ENCODE measurements at places on chromosomes 16 and 17.

- no peak for DNase-seq
These were observed 3.1 kb downstream of the MFAP4 start for GRCh38 chr17:19383681-19384470.

DNA sequence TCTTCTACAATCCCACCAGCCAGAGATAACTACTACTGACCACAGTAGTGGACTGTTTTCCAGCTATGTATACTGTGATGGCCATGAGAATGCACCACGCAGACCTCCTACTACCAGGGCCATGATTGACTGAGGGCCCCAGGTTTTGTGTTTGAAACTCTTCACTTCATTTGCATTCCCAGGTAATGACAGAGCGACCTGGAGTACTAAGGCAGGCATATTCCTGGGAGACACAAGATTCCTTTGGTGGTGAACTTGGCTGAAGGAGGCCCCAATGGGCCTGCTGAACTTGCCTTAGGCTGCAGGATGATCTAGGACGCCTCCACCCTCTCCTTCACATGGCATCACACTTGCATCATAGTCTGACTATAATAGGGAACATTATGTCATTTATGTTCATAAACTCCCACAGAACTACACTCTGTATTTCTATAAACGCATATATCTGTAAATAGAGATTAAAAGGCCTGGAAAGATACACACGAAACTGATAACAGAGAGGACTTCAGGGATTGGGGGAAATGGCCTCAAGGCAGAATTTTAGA lies 30.4 kb downstream of the CLEC19A start:
- DNase-seq, result no peak

DNA sequence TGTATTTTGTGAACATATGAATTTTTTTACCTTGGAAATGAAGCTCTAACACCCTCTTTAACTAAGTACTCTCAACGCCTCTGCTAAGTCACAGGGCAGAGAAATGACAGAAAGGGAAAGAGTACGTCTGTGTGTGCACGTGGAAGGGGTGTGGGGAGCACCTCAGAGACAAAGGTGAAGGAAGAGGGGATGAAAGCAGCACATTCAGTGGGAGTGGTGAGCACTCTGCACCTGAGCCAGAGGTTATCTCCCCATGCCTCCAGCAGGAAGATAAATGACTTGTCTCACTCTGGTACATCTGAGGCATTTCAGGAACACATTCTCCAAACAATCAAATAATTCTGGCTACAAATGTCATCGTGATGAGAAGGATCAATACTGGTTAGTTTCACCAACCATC lies 15.0 kb downstream of the GNA13 start:
- no peak for DNase-seq

DNA sequence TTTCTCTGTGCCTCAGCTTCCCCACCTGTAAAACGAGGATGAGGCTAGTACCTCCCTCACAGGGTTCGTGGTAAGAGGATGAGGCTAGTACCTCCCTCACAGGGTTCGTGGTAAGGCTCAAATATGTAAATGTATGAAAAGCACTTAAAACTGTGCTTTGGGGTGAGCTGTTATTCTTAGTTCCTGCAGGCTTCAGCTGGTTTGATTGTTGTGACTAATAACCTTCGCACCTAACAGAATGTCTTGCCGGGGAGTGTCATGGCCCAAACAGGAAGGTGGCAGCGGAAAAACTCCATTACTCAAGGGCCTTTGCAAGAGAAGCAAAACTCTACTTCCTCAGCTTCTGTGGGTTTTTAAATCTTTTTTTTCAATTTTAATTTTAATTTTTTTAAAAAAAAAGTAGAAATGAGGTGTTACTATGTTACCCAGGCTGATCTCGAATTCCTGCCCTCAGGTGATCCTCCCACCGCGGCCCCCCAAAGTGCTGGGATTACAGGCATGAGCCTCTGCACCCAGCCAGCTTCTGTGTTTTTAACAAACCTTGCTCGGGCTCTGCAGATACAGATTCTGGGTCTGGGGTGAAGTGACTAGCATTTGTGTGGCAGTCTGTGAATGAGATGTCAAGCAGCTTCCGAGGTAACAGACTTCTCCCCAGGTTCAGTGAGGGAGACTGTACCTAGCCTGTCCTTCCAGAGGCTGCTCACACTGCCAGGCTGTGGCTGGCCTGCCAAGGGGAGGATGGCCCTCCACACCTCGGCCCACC lies 103.0 kb downstream of the RAB11FIP4 start:
- DNase-seq, result peak; percentile 55

DNA sequence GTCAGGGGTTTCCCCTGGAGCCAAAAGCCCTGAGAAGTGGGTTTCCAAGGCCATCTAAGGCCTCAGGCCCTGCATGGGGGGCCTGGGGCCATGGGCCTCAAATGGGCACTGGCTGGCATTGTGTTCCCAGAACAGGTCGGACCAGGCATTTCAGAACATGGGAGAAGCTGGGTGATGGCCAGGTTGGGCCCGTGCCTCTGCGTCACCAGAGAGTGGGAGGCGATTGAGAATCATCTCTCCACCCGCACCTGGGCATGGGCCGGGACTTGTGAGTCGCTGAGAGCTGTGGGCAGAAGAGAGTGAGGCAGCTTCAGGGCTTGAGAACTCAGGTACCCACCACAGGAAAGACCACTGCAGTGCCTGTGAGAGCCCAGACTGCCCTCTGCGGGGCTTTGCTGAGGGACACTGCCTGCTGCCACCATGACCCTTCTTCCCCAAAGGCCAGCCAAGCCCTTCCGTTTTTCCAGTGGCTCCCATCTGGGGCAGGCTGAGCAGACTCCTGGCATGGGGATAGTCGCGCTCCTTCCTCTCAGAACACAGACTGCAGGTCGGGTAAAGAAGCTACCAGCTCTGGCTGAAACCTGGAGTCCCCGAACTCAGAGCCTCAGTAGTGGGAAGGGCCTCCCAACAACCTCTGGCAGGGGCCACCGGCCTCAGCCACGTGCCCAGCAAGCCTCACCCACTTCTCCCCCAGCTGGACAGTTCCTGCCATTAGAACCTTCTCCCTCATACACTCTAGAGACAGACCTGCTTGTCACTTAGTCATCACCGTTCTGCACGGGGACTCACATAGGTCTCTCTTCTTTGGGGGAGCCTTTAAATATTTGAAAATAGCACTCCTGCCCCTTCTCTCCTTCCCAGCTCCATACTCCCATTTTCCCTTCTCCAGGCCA lies 1.6 kb downstream of the RAB11FIP4 start:
- DNase-seq, result no peak

DNA sequence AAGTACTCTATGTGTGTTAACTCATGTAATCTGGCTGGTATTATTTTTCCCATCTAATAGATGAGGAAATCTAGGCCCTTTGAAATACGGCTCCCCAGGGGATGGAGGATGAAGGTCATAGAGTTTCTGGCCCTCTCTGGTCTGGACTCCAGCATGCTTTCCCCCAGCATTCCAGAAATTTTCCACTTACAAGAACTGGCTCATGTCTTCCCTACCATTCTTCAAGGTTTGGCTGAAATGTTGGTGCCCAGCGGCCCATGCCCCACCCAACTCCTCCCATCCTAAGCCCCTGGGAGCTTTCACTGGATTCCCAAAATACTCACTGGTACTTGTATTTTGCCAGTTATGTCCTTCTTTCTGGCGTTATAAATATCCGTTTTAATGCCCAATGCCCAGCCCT lies 237.5 kb upstream of the NLRP1 start:
- DNase-seq, result no peak

DNA sequence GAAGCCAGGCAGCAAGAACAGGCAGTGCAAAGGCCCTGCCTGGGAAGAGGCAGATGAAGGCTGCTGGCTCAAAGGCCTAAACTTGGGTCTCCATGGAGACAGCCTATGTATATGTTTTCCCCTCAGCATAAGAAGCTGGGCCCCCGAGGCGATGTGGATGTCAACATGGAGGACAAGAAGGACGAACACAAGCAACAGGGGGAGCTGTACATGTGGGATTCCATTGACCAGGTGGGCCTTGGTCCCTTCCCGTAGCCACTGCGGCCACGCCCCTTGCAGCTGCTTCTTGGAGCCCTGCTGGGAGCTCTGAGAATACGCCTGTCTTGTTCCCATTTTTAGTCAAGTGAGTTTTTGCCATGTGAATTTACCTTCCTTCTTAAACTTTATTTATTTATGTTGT lies 106.0 kb downstream of the SDR42E1 start:
- DNase-seq, result no peak

DNA sequence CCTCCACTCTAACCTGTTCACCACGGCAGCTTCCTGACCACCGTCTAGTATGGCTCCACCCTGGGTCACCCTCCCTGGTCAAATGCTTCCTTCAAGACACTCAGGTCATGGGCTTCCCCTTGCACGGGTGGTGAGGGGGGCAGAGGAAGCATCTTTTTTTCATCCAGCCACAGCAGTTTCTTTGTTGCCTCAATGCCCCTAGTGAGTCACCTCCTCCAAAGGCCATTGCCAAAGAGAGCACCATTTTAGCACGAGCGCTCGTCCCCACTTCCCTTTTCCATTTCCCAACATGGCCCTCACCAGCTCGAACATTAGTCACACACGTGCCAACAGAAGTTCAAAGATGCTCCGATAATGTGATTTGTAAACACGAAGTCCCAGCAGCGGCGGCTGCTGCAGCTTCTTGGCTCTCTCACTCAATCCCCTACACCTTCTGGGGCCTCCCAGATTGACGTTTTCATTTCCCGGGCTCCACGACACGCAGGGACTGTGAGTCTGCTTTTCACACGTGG lies 134.6 kb downstream of the GAS7 start:
- no peak for DNase-seq

- DNase-seq, result no peak
These were observed 12.7 kb downstream of the CDK5RAP3 start for GRCh38 chr17:47983492-47984223.

- no peak for DNase-seq
These were observed 339 bp downstream of the N4BP1 start for GRCh38 chr16:48609652-48610029.

DNA sequence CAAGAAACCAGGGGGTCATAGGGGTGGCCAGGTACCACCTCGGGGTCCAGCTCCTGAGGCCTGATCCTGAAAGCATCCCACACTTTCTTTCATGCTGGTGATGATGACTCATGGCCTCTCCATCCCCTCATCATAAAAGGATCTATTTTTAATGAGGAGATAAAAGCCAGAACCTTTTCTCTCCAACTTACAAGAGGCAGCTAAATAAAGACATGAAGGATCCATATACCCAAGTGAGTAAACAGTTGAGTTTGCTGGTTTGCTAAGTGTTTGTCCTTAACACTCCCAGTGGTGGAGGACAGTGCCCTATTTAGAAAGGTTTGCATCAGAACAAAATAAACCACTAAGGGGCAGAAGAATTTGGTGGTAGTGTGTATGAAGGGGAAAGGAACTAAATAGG lies 383.8 kb downstream of the GRIN2A start:
- no peak for DNase-seq

DNA sequence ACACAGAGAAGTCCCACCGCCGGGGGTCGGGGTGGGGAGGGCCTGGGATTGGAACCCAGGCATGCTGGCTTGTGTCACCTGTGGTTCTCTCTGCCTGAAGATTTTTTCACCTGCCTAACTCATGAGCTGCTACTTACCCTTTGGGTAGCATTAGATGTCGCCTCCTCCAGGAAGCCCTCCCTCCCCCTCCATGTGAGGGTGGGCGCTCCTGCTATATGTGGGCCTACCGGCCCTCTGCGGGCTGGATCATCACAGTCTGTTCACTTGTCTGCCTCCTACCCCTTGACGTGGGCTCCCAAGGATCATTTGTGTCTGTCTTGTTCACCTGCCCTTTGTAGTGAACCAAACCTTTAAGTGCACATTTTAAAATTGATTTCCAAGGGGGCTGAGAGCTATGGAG lies 106.8 kb downstream of the SEC14L1 start:
- no peak for DNase-seq

GRCh38 chr16:86222547-86222946 lies 287.8 kb upstream of the FOXF1 start:
- no peak for DNase-seq

- no peak for DNase-seq
These were observed 43.6 kb upstream of the USP7 start for GRCh38 chr16:9007177-9007794.

DNA sequence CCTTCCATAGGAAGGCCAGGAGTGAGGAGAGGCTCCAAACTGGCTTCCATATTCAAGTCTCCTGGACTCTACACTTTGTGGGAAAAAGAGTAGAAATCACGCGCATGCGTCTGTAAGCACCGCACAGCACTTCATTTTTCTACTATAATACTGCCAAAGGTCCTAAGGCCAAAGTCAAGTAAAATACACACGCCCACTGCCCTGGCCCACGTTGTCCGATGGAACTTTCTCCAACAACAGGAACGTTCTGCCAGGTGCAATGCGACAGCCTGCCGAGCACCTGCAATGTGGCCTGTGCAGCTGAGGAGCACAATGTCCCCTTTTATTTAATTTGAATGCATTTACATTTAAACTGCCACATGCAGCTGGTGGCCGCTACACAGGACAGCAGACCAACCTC lies 23.5 kb downstream of the DNASE1 start:
- no peak for DNase-seq

DNA sequence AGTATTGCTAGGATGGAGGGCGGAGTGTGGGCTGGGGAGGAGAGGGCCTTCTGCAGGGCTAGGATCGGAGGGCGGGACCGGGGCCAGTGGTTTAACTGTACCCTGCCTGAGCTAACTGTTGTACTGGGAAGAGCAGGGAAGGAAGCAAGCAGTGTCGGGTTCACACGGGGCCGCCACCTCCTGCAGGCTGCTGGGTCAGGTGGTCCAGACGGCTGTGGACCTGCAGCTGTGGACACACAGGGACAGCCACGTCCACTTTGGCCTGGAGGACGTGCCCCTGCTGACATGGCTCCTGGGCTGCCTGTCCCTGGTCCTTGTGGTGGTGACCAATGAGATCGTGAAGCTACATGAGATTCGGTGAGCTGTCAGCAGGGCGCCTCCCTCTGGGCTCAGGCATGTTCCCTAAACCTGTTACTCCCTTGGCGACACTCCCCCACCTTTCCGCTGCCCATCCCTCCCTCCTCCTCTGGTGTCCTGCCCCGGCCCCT lies 16.6 kb downstream of the CASKIN2 start:
- no peak for DNase-seq

GRCh38 chr17:15124746-15125145 lies 140.4 kb downstream of the PMP22 start:
- no peak for DNase-seq

- DNase-seq, result no peak
These were observed 9.2 kb upstream of the ABR start for GRCh38 chr17:1188812-1189504.

- DNase-seq, result no peak
These were observed 132.5 kb downstream of the CNTNAP4 start for GRCh38 chr16:76409706-76410105.

- no peak for DNase-seq
These were observed 21.6 kb upstream of the BAHCC1 start for GRCh38 chr17:81373536-81374160.

- DNase-seq, result no peak
These were observed 154.8 kb downstream of the SALL1 start for GRCh38 chr16:50996166-50996829.

GRCh38 chr17:82416771-82417170 lies 1.4 kb upstream of the HEXD start:
- DNase-seq, result no peak
